ENCODE measurements at places on chromosomes 11 and 22.

DNA sequence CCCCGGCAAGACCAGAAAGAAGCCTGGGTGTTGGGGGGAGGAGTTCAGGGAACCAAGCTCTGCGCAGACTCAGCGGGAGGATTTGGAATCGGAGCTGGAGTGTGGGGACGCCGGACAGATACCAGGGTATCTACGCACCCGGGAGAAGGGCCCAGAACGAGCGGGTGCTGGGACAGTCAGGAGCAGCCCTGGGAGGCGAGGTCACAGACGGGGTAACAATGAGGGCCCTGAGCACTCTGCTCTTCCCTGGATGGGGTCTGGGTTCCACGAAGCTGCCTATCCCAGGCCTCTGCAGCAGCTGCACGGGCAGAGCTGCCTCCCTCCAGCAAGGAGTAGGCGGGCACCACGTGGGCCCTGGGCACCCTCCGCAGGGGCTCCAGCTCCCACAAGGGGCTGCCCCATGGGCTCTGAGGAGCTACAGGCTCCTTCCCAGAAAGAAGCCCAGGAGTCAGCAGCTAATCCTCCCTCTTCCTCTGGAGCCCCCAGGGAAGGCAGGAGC is 197.2 kb downstream of the BRD1 start:
- no peak for DNase-seq

DNA sequence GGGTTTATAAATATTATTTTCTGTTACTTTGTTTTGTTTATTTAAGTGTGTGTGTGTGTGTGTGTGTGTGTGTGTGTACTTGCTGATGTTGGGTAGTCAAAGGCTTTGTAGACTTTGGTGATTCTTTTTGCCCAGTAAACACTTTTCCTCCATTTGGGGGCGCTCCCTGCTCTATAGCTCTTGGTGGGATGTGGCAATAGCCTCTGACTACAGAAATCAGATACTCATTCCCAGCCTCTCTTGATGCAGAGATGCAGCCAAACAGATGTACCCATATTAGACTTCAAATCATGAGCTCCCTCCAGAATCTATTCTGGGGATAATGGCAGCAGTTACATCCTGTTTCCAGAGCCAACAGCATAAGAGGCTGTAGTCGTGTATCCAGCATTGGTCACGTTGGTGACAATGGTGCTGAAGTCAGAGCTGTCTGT is 33.4 kb upstream of the APOL5 start:
- no peak for DNase-seq

DNA sequence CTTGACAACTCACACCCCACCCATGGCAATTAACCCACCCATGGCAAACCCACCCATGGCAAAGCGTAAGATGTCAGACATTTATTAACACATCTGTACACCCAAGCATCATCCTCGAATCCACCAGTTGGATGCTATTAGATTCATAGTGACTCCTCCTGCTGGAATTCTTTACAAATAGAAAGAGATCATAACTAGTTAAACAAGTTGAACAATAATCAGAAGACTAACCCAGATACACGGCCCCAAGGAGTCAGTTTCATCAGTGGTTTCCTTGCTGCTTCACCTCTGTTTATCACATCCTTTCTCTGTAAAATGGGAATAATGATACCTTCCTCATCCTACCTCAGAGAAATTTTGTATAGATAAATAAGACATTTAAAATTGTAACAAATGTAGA is 5.1 kb downstream of the GTPBP1 start:
- no peak for DNase-seq

- no peak for DNase-seq
Observed at GRCh38 chr11:87180742-87181141, 143.0 kb downstream of the TMEM135 start.

DNA sequence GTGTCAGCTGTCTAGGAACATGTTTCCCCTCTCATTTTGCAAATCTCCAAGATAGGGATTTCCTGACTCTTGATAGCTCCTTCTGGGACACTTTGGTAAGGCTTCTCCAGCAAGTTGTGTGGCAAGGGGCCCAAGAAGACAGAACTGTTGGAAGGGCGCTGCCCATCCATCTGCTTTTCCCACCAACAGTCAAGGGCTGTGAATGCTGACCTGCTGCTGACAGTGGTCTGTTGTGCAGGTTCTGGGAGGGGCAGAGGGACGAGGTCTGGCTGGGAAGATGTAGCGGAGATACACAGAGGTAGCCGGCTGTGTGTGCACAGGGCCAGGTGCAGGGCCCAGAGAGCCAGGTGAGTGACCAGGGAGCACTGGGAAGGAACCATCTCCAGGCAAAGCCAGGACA is 12.2 kb downstream of the BCR start:
- no peak for DNase-seq

DNA sequence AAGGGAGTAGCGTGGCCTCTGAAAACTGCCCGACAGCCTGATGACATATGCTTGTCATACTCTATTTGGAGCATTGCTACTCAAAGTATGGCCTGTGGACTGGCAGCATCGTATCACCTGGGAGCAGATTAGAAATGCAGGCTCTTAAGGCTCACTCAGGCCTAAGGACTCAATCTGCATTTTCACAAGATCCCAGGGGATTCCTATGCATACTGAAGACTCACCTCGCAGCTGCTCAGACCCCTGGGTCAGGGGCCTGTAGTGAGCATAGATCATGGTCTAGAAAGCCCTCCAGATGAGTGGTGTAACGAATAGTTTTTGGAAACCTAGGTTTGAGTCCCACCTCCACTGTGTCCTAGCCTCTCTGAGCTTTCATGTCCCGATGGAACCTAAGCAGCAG is 126.3 kb downstream of the FEZ1 start:
- no peak for DNase-seq
